ENCODE measurements at places on chromosomes 5 and 9. TPM values are rescaled to one million over a fixed set of nuclear protein-coding genes. Genes with fewer than 3 reads are reported as not detected.

GRCh38 chr5:153470736-153471135 lies 19.7 kb upstream of the GRIA1 start:
- DNase-seq: no peak
- no peak overlapping the region for H3K4me3 ChIP-seq
- no peaks in the 10 kb centered on the region for H3K4me1 ChIP-seq
- no peaks in the 10 kb centered on the region for H3K27me3 ChIP-seq
- no peaks in the 10 kb centered on the region for H3K36me3 ChIP-seq
- no peak overlapping the region for H3K27ac ChIP-seq

MCTP1 gene
- 30.6 TPM for total RNA-seq

ENG gene
- 378 TPM for total RNA-seq

- no peaks in the 10 kb centered on the region for H3K4me1 ChIP-seq
- DNase-seq: no peak
- no peak overlapping the region for H3K27ac ChIP-seq
- H3K36me3 ChIP-seq: no peaks in the 10 kb centered on the region
Measured at GRCh38 chr5:129199308-129199707, 104.8 kb downstream of the ISOC1 start.

GRCh38 chr9:86402591-86402990 lies 48.4 kb upstream of the TUT7 start:
- no peak for DNase-seq
- H3K27me3 ChIP-seq: no peaks in the 10 kb centered on the region
- no peak overlapping the region for H3K27ac ChIP-seq
- H3K36me3 ChIP-seq: no peaks in the 10 kb centered on the region

CCL27 gene
- total RNA-seq: not detected

- H3K27me3 ChIP-seq: no peaks in the 10 kb centered on the region
- no peaks in the 10 kb centered on the region for H3K36me3 ChIP-seq
- H3K4me3 ChIP-seq: no peak overlapping the region
- H3K4me1 ChIP-seq: no peaks in the 10 kb centered on the region
Measured at GRCh38 chr9:31730398-31730797, 654.0 kb upstream of the ACO1 start.

ITGA2 gene
- total RNA-seq: 19.3 TPM

SOHLH1 gene
- total RNA-seq: not detected

MYO10 gene
- total RNA-seq: 61.4 TPM

DNA sequence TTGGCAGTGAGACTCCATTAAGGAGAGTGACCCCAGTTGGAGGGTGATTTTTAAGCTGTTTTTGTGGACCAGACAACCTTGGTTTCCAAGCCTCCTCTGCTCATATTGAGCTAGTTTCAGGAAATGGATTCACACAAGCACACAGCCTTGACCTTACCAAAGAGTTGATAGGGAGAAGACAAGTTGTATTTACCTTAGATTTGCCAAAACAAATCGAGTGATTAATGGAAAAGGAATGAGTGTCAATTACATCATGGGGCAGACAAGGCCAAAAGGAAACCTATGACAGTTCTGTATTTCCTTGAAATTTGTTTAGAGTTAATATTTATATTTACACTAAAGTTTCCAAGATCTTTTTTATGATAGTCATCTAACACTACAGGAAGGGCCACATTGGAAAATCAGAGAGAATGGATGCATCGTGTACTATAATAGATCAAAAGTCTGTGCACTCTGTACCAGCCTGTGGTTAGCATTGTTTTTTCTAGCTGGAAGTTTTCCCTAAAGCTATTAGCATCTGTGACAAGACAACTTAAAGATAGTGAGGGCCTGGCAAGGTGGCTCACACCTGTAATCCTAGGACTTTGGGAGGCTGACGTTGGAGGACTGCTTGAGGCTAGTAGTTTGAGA lies 86.0 kb upstream of the FER start:
- H3K27ac ChIP-seq: no peak overlapping the region
- H3K27me3 ChIP-seq: no peaks in the 10 kb centered on the region
- no peaks in the 10 kb centered on the region for H3K4me1 ChIP-seq
- no peak for DNase-seq
- H3K4me3 ChIP-seq: no peak overlapping the region
- H3K36me3 ChIP-seq: no peaks in the 10 kb centered on the region

- peaks cover 9% of the 10 kb centered on the region for H3K4me1 ChIP-seq
- no peak overlapping the region for H3K4me3 ChIP-seq
- H3K27ac ChIP-seq: no peak overlapping the region
- no peak for DNase-seq
Measured at GRCh38 chr5:55578771-55579170, 44.0 kb upstream of the PLPP1 start.

Data from upper lobe of left lung (tissue), 6 donors.